ENCODE measurements at places on chromosomes 6 and 20. TPM values are rescaled to one million over a fixed set of nuclear protein-coding genes. Genes with fewer than 3 reads are reported as not detected.

Gene SERPINB6
- 504 TPM for total RNA-seq

Gene DNAH8
- not detected for total RNA-seq

Gene SMAP1
- 14.4 TPM for total RNA-seq

Gene GABRR1
- total RNA-seq: not detected

Gene METTL24
- 5.6 TPM for total RNA-seq

Gene PGC
- total RNA-seq: not detected

Gene RBL1
- 11.4 TPM for total RNA-seq

Gene PPIL6
- 1.8 TPM for total RNA-seq

Gene ARMH2
- not detected for total RNA-seq

Gene TMEM244
- not detected for total RNA-seq

Gene RSPO4
- total RNA-seq: 0.67 TPM

Gene ECI2
- 57.8 TPM for total RNA-seq

Gene ELOVL4
- 19.8 TPM for total RNA-seq

Gene SIRPG
- total RNA-seq: not detected

Gene ENPP4
- total RNA-seq: 10.3 TPM

Gene PHIP
- total RNA-seq: 54.4 TPM

Gene ELOVL2
- 7.9 TPM for total RNA-seq

Gene TRIM10
- 0.15 TPM for total RNA-seq

Gene LAMA5
- total RNA-seq: 54.9 TPM

Gene DLL1
- 85.0 TPM for total RNA-seq

Gene BAG2
- total RNA-seq: 13.9 TPM

Gene BACH2
- total RNA-seq: 0.99 TPM

Gene NELFE
- total RNA-seq: 82.0 TPM

Gene FERMT1
- total RNA-seq: 1.2 TPM

Gene BMP5
- not detected for total RNA-seq

Gene MOXD1
- 13.0 TPM for total RNA-seq

Gene SOBP
- 10.4 TPM for total RNA-seq

Gene SNAP91
- not detected for total RNA-seq

Gene GABRR2
- total RNA-seq: 0.57 TPM

Gene AIF1
- total RNA-seq: 5.1 TPM

Gene PKHD1
- 0.06 TPM for total RNA-seq

Gene ULBP2
- total RNA-seq: 4.7 TPM

Gene SDCBP2
- total RNA-seq: 1.4 TPM

Gene HLA-A
- total RNA-seq: 1,879 TPM

Gene SLC12A5
- 9.5 TPM for total RNA-seq

Gene LGSN
- total RNA-seq: 0.08 TPM

Gene SOX12
- total RNA-seq: 21.9 TPM

Gene COL9A3
- 18.7 TPM for total RNA-seq

Gene VSX1
- total RNA-seq: 59.2 TPM

Gene TMEM30A
- total RNA-seq: 63.8 TPM

Gene DZANK1
- total RNA-seq: 4.4 TPM

Gene SEMG1
- total RNA-seq: 0.42 TPM

Gene ZSCAN23
- 10.2 TPM for total RNA-seq

Gene WTAP
- total RNA-seq: 68.0 TPM

Gene RIN2
- 18.0 TPM for total RNA-seq

Data from motor neuron (in vitro differentiated cells).